Gastrocnemius medialis (tissue), 4 donors: ENCODE measurements at places on chromosomes 13 and 19. TPM values are rescaled to one million over a fixed set of nuclear protein-coding genes. Genes with fewer than 3 reads are reported as not detected.

- no peaks in the 10 kb centered on the region for H3K27me3 ChIP-seq
- H3K27ac ChIP-seq = no peak overlapping the region
- no peak overlapping the region for H3K4me3 ChIP-seq
- H3K36me3 ChIP-seq = no peaks in the 10 kb centered on the region
- DNase-seq = no peak
Measured at GRCh38 chr19:50977626-50978025, 6.1 kb downstream of the KLK7 start.

GRCh38 chr19:8261881-8262280 lies 46.3 kb downstream of the CD320 start:
- H3K27me3 ChIP-seq = no peaks in the 10 kb centered on the region
- no peaks in the 10 kb centered on the region for H3K4me1 ChIP-seq
- H3K4me3 ChIP-seq = no peak overlapping the region
- H3K27ac ChIP-seq = no peak overlapping the region
- H3K36me3 ChIP-seq = no peaks in the 10 kb centered on the region
- DNase-seq = no peak

DNA sequence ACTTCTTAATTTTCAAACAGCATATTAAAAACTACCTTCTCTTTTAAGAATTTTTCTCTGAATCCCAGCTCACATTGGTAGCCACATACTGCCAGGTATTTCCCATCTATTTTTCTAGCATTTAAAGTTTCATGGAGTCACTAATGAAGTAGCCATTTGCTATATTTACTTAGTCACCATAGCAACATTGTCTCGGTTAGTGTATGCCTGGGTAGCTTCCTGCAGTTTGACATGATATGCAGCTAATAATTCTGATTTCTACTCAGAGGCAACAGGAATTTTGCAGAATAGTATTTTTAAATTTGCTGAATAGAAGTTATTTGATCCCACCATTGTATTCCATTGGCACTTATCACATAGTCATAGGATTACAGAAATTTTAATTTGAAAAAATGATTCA lies 30.9 kb upstream of the KCTD4 start:
- DNase-seq = no peak
- H3K36me3 ChIP-seq = no peaks in the 10 kb centered on the region
- no peak overlapping the region for H3K4me3 ChIP-seq
- no peak overlapping the region for H3K27ac ChIP-seq

GRCh38 chr13:32962342-32962741 lies 53.9 kb upstream of the KL start:
- no peak overlapping the region for H3K27ac ChIP-seq
- H3K27me3 ChIP-seq = no peaks in the 10 kb centered on the region
- no peaks in the 10 kb centered on the region for H3K36me3 ChIP-seq
- H3K4me3 ChIP-seq = no peak overlapping the region
- no peaks in the 10 kb centered on the region for H3K4me1 ChIP-seq
- DNase-seq = no peak

DNA sequence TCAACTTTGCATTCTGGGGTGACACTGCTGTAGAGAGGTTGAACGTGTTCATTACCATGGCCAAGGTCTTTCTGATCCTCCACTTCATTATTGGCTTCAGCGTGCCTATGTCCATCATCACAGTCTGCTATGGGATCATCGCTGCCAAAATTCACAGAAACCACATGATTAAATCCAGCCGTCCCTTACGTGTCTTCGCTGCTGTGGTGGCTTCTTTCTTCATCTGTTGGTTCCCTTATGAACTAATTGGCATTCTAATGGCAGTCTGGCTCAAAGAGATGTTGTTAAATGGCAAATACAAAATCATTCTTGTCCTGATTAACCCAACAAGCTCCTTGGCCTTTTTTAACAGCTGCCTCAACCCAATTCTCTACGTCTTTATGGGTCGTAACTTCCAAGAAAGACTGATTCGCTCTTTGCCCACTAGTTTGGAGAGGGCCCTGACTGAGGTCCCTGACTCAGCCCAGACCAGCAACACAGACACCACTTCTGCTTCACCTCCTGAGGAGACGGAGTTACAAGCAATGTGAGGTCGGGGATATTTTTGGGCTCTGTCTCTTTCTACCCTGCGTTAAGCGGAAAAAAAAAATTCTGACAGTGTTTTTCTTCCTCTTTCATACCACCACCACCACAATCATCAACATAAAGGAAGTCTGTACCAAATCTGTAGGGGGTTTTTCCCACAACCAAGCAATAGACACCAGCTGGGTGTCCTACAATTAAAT lies 29.5 kb downstream of the FPR3 start:
- no peaks in the 10 kb centered on the region for H3K4me1 ChIP-seq
- H3K27me3 ChIP-seq = no peaks in the 10 kb centered on the region

- peaks cover 8% of the 10 kb centered on the region for H3K27me3 ChIP-seq
- peaks cover 17% of the 10 kb centered on the region for H3K4me1 ChIP-seq
- H3K4me3 ChIP-seq = no peak overlapping the region
- no peak for DNase-seq
Measured at GRCh38 chr19:49014123-49014869, 2.6 kb downstream of the LHB start.

GGN gene
- total RNA-seq = 0.13 TPM

BABAM1 gene
- 112 TPM for total RNA-seq
